ENCODE measurements at places on chromosomes 5 and 9.

DNA sequence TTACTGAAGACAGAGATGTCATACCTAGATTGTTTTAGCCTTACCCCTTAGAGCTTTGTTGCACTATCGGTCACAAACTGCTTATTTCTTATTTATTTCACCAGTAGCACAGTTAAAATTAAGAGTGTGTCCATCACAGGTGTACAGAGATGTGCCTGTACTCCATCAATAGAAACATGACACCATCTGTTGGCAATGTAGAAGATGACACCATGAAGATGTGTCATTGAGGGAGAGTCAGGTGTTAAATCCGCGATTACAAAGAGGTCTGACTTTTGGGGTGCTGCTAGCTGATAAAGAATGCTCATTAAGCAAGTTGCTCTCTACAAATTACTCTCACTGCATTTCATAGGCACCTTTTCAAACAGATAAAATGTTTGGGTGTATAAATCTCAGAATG, 164.4 kb downstream of the SMARCA2 start:
- DNase-seq = peak; percentile 63

- peak; percentile 40 for DNase-seq
Observed at GRCh38 chr9:131677444-131678180, 62.3 kb downstream of the RAPGEF1 start.

DNA sequence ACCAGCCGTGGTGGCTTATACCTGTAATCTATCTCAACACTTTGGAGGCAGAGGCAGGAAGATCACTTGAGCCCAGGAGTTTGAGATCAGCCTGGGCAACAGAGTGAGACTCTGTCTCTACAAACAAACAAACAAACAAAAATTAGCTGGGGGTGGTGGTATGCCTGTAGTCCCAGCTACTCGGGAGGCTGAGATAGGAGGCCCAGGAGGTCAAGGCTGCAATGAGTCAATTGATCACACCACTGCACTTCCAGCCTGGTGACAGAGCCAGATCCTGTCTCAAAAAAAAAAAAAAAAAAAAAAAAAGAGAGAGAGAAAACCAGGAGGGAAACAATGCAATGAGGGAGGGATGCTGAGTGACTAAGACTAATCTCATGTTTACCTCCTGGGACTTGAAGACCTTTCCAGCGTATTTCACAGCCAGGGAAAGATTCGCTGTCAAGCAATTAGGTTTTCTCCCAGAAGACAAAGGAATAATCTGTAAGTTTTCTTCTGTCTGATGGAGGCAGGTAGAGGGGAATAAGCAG, 51.1 kb upstream of the MIER3 start:
- peak; percentile 47 for DNase-seq

GRCh38 chr5:79738349-79738748, 48.7 kb downstream of the CMYA5 start:
- DNase-seq = no peak

DNA sequence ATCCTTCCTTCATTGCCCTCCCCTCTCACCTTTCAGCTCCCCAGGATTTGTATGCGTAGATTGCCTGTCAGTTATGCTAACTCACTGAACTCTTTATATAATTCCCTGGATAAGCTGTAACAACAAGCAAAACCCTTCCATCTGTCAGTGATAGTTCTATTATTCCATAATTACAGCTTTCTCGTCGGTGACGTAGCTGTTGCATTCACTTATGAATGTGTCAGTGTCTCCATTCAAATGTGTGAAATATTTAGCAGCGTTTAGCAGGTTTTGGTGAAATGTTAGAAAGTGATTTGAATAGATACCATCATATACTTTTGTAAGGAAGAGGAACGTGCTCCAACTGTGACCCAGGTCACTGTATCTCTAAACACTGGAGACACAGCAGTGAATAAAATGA, 45.2 kb downstream of the PIP5K1B start:
- DNase-seq = no peak

DNA sequence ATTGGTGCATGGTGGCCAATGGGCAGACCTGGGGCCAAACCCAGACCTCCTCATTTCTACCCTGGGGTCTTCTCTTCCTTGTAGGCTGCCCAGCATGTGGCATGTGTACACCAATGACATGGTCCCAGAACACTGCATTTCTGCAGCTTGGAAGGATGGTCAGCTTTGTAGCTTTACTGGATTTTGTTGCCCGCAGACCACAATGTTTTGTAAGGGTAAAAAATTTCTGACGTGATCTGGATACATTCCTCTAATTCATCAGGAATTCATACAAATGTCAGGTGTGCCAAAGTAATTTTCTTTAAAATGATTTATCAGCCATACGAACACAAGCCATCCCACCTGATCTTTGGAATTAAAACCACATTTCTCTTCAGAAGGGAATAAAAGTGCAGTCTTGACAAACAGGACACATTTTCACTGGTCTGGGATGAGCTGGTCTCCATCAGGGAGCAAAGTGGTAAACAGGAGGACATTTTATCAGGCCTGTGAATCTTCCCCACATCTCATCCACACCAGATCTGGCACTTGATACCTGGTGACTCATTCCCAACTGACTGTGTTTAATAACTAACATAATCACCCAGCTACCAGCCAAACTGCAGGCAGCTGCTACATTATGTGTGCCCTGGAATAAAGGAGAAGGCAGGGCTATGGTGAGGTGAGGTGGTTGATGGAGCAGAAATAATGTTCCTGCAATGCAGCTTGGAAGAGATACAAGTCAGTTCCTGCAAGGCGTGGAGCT, 103.9 kb downstream of the SPOCK1 start:
- peak; percentile 62 for DNase-seq

GRCh38 chr5:23316060-23316591, 191.3 kb upstream of the PRDM9 start:
- DNase-seq = no peak

- DNase-seq = peak; percentile 75
Observed at GRCh38 chr9:70049236-70049635, 5.6 kb downstream of the MAMDC2 start.

GRCh38 chr5:164053123-164053522, 547.7 kb downstream of the MAT2B start:
- DNase-seq = no peak
